ENCODE measurements at places on chromosomes 7 and 10.

GRCh38 chr10:29202386-29202940 lies 86.4 kb upstream of the LYZL1 start:
- no peak for DNase-seq

- no peak for DNase-seq
Observed at GRCh38 chr7:148979827-148980226, 48.5 kb downstream of the PDIA4 start.

DNA sequence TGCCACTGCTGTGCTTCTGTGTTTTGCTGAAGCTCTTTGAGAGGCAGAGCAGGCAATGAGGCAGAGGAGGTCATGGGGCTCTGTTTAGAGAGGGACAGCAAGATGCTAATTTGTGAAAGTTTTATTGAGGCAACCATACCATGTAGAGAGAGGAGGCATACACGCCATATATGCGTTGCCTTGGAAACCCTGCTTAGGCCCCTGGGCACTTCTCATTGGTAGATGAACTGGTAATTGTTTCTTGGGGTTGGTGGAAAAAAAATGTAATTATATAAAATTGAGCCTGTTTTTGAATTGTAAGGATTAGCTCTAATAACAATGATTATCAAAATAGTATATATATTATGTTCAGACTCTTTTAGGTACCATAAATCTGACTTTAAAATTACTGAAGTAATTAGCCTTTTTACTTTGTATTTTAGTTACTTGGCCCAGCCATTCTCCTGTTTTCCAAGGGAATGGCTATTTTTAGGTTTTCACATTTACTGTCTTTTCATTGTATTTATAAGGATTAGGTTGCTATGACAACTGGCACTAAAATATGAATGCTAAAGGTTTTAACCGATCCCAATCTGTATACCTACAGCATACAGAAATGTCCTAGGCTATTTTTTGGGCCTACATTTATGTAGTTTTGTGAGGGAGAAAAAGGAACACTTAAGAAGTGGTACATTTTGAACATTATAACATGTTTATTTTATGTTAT lies 52.4 kb downstream of the BZW2 start:
- no peak for DNase-seq

- DNase-seq, result no peak
Observed at GRCh38 chr10:10542477-10542876, 475.2 kb upstream of the CELF2 start.

GRCh38 chr10:61841338-61841875 lies 60.1 kb upstream of the ARID5B start:
- DNase-seq, result no peak

DNA sequence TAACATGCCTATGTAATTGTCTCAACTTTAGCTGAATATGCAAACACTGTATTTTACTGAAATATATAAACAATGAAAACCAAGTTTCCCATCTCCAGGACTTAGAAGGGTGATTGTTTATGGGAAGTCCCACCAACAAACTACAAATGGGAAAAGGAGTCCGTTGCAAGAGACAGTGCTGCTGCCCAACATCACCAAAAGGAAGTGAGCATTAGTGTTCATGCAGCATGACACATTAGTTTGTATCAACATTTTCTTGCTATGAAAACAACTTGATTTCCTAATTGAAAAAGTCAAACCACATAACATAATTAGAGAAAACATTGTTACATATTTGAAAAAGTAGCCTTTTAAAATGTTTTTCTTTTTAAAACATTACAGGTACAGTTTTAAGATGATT lies 138.5 kb downstream of the ZNF438 start:
- DNase-seq, result no peak

- no peak for DNase-seq
Observed at GRCh38 chr7:50560865-50561351, 4.3 kb downstream of the DDC start.

DNA sequence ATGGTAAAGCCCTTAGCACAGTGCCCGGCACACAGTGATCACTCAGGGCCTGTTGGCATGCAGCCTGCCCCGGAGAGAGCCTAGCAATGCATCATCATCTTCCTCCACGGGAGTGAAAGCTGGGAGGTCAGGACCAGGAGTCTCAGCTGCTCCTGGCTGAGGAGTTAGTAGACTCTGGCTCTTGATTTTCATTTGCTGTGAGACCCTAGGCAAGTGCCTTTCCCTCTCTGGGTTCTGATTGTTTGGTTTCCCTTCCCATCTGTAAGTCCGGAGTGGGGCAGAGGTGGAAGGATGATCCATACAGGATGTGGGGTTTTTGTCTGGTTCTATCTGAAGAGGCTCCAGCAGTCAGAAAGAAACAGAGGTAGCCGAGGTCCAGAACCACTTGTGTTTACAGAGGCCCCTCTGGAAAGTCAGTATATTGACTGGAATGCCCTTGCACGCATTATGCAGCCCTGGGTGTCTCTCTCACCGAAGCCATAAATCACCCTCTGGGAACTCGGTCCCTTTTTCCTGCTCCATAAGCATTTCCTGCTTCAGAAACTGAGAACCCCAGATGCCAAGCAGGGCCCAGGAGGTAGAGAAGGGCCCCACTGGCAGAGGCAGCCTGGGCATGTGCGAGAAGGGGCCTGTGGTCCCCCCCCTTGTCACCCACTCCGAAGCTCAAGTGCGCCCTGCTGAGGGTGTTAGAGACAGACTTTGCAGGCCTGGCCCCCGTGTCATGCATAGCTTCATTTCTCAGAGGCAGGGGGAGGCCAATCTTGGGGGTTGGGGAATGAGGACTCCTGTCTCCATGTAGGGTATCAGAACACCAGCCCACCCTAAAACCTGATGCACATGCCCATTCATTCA lies 8.5 kb downstream of the UNC5B start:
- no peak for DNase-seq

- no peak for DNase-seq
Observed at GRCh38 chr7:25877802-25878789, 273.9 kb upstream of the NFE2L3 start.

- no peak for DNase-seq
Observed at GRCh38 chr10:131949041-131949862, 32.5 kb downstream of the BNIP3 start.

GRCh38 chr10:33793793-33794192 lies 459.3 kb upstream of the NRP1 start:
- DNase-seq, result no peak

DNA sequence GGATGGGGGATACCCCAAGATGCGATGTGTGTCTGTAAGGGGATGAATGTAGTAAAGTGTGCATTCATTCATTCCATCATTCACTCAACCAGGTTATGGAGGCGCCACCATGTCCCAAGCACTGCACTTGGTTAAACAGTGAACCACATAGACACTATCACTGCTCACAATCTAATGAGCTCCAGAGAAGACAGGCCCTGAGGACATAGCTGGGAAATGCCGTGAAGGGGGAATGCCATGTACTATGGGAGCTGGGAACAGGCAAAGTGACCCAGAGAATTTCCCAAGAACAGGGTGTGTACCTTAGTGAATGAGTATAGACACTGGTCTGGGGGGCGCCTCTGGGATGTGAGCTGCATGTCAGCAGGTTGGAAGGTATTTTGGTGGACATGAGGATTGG lies 44.5 kb upstream of the LBX1 start:
- DNase-seq, result no peak
